Calu3 (cell line): ENCODE measurements at places on chromosomes 2 and 18.

- no peak for DNase-seq
These were observed 294.7 kb upstream of the EPAS1 start for GRCh38 chr2:46002507-46002883.

- DNase-seq, result no peak
These were observed 543.8 kb downstream of the LRP1B start for GRCh38 chr2:141586985-141587384.

- DNase-seq, result no peak
These were observed 136.3 kb upstream of the SLC39A10 start for GRCh38 chr2:195520671-195521155.

DNA sequence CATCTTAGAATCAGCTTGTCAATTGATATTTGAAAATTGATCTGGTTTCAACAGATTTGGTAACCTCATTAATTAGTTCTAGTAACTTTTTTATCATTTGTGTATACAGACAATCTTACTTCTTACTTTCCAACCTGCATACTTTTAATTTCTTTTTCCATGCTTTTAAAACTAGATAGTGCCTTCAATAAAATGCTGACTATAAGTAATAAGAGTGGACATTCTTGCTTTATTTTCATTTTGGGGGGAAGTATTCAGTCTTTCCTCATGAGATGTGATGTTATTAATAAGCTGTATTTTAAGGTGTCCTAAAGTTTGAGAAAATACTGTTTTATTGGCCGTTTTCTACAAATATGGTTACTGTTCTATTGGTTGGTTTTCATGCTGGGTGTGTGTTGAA is 109.1 kb downstream of the KCNH7 start:
- DNase-seq, result no peak

GRCh38 chr2:80246534-80246933 is 58.0 kb downstream of the LRRTM1 start:
- DNase-seq, result no peak

GRCh38 chr2:237062585-237062984 is 23.1 kb upstream of the COPS8 start:
- DNase-seq, result no peak

DNA sequence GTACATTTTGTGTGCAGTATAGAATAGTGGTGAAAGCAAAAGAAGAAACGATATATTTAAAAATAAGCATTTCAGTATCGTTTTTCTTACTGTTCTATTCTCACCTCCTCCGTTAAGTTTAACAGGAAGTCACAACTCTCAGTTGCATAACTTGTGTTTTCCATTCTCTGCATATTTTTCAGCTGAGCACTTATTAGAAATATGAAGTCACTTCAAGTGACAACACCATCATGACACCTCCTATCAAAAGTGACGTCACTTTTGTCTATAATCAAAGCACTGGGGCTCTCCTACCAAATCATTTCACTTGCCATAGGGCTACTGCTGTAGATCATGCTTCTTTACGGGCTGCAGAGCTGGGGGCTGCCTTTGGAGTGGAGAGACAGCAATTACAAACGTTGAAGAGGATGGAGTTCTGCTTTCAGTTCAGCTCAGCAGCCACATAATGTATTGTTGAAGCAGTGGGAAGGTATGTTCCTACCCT is 36.3 kb downstream of the STAT4 start:
- no peak for DNase-seq

- no peak for DNase-seq
These were observed 17.2 kb downstream of the MFSD6 start for GRCh38 chr2:190425221-190425866.

GRCh38 chr2:107419191-107419590 is 407.5 kb upstream of the RGPD4 start:
- DNase-seq, result no peak

DNA sequence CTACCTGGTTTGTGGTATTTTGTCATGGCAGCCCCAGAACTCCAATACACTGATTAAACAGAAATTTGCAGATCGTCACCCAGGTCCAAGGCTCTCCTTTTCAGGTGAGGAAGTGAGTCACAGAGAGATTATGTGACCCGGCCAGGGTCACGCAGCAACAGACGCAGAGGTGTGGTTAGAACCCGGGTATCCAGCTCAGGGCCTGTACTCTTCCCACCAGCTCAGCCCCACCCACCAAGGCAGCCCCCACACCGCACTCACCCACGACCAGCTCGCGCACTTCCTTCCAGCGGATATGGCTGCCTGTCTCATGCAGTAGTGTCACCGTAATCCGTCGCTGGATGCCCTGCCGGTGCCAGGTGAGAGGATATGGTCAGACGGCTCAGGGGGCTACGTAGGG is 48.1 kb downstream of the AQP12A start:
- DNase-seq, result peak; percentile 61

- DNase-seq, result no peak
These were observed 807.4 kb upstream of the POU3F3 start for GRCh38 chr2:104046466-104046865.

GRCh38 chr18:31072175-31072574 is 29.6 kb upstream of the DSC3 start:
- DNase-seq, result no peak

DNA sequence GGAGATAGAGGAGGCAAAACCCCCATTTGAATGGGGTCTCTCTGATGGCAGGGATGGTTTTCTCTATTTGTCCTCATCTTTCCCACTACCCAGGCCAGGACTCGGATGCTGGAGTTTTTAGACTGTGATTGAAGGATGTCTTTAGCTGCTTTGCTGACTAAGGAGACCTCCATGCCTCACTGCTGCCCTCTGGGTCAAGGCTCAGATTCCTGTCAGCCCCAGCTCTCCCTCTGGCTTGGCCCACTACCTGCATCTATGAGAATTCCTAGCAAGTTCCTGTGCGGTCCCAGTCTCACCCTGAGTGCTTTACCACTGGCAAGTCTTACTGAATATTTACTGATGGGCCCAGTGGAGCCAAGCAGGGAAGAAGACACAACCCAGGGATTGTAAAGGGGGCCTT is 184.0 kb downstream of the CELF4 start:
- no peak for DNase-seq

- DNase-seq, result no peak
These were observed 478.2 kb downstream of the ARHGAP15 start for GRCh38 chr2:143607231-143608062.

- DNase-seq, result no peak
These were observed 40.2 kb upstream of the LRRC30 start for GRCh38 chr18:7190547-7191156.

- no peak for DNase-seq
These were observed 258.9 kb upstream of the APCDD1 start for GRCh38 chr18:10195529-10195928.

- peak; percentile 54 for DNase-seq
These were observed 44.0 kb downstream of the PDCL3 start for GRCh38 chr2:100606726-100607343.

- no peak for DNase-seq
These were observed 6.1 kb downstream of the DCTN1 start for GRCh38 chr2:74373985-74374384.

- no peak for DNase-seq
These were observed 41.4 kb downstream of the THUMPD2 start for GRCh38 chr2:39737661-39738060.

- DNase-seq, result no peak
These were observed 1042.0 kb downstream of the DPP10 start for GRCh38 chr2:115484486-115484885.

GRCh38 chr2:145329971-145330370 is 810.1 kb upstream of the ZEB2 start:
- no peak for DNase-seq

DNA sequence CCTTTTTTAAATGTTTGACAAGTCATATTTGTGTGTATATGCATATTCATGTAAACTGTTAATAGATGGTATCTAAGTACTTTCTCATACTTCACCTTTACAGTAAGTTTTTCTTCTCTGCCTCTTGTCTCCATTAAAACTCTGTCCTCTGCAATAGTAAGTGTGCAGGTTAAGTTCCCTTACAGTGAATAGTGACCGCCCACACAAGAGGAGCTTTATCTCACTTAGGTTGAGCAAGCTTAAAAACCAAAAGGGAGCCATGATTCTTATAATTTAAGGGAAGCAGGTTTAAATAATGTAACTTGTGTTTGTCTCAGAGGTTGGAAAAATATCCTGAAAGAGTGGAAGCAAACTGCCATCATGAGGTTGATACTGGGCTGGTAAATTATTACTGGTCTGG is 61.3 kb downstream of the MRPS9 start:
- no peak for DNase-seq

DNA sequence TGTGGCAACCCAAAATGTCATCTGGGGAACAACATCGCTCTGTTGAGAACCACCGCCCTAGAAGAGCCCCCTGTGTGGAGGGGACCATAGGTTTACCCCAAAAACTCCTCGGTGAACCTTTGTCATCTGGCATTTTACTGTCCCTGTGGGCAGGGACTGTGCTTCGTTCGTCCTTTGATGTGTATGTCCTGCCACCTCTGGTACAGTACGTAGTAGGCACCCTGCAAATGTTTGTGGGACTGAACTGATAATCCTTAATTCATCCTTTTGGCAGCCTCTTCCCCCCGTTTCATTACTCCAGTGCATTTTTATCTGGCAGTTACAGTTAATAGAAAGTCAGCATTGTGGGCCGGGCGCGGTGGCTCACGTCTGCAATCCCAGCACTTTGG is 728 bp downstream of the NAPG start:
- no peak for DNase-seq

DNA sequence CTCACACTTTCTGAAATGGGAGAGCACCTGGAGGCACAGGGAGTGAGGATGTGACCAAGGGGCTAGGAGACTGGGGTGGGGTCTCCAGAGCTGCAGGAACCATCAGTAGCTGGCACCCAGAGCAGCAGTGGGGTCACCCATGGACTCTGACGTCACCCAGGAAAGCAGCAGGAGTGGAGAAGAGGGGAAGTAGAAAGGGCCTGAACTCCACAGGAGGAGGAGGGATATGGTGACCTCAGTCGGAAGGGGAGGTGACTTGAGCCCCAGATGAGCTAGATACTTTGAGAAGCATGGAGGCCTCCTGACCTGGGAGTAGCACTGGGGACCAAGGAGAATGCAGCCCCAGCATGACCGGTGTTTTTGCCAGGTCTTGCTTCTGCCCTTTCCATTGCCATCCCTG is 8.8 kb downstream of the NMUR1 start:
- no peak for DNase-seq

DNA sequence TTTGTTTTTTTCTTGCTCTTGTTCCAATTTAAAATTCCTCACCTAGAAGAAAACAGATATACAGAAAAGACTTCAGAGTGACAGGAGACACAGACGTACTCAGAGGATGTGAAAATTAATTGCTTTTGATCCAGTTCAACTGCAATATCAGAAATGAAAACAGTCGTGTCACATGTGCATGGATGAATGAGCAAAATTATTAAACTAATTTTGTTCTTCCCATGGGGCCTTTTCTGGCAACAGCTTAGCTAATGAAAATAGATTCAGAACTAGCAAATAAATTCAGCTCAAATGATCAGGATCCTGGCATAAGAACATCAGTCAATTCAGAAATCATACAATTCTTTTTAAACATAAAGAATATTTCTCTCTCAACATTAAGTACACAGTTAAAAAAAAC is 100.5 kb downstream of the CABYR start:
- DNase-seq, result no peak

GRCh38 chr2:171267855-171268629 is 107.3 kb upstream of the TLK1 start:
- DNase-seq, result no peak

DNA sequence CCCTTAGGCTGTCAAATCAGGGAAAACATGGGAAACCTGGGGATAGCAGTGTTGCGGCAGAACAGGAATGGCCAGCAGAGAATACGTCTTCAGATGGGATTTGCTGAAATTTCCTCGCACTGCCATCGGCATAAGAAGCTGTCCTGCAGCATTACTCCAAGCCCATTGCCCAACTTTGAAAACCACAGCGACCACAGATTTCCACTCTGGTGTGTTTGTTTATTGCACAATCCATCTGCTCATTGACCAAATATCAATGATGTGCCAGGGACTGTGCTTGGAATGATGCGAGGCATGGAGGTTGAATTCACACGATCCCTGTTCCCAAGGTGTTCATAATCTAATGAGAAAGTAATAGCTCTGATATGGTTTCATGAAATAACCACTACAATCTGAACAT is 383.3 kb upstream of the MYT1L start:
- DNase-seq, result no peak

DNA sequence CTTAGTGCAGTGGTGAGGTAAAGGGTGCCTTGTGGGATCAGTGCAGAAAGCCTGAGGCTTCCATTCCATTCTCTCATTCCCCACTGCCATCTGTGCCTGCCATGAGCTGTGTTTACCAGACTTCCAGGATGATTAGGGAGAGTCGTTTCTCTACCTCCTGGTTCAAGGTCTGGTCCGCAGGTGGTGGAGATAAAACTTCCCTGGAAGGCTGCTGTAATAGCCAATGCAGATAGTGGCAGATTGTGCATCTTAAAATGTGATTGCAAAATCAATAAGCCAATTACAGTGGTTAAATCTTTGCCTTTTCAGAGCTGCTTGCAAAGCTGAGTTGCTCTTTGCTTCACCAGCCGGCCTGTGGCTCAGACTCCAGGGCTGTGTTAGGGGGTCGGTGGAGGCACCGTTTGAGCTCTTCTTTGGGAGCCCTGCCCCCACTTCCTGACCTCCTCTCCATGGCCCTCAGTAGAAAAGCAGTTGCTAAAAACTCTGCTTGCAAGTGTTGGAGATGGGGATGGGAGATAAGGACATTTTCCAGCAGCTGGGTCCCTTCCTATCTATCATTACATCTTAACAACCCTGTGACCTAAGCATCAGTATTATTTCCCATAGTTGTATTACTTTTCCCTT is 95.2 kb upstream of the HS6ST1 start:
- no peak for DNase-seq

GRCh38 chr2:229835596-229836283 is 86.1 kb downstream of the TRIP12 start:
- no peak for DNase-seq

DNA sequence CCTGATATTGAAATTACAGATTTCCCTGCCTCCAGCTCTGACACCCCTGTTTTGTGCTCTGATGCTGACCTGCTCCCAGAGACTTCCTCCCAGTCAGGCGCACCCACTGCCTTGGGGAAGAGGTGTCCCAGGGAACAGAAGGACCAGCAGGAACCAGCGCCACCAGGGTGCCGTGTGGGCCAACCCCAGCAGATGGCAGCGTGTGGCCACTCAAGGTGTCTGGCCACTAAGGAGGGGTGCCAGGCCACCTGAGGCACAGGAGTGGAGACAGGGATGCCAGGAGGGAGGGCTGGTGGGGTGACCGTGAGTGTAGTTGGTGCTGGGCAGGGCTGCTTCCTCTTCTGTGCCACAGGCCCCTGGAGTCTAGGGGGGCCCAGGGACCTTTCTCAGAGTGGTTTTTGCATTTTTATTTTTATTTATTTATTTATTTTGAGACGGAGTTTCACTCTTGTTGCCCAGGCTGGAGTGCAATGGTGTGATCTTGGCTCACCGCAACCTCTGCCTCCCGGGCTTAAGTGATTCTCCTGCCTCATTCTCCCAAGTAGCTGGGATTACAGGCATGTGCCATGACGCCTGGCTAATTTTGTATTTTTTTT is 56.0 kb downstream of the TEX44 start:
- DNase-seq, result peak; percentile 93
